ENCODE measurements at places on chromosomes 11 and 22.

- DNase-seq = no peak
Observed at GRCh38 chr22:41052661-41053490, 39.5 kb upstream of the EP300 start.

DNA sequence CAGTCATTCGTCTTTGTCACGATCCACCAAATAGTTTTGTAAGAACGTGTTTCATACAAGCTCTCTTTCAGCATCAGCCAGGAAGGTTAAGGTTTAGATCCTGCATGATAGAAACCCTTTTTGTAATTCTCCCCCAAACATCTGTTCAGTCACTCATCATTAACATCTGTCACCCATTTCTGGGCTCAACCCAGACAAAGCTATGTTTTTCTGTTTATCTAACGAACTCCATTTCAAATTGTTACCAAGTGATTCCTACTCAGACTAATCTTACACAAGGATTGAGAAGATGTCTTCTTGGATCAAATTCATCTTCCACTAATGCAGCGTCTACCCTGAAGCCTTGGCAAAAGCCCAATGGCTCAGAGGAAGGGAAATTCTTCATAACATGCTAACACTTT is 58.8 kb downstream of the FZD4 start:
- no peak for DNase-seq

DNA sequence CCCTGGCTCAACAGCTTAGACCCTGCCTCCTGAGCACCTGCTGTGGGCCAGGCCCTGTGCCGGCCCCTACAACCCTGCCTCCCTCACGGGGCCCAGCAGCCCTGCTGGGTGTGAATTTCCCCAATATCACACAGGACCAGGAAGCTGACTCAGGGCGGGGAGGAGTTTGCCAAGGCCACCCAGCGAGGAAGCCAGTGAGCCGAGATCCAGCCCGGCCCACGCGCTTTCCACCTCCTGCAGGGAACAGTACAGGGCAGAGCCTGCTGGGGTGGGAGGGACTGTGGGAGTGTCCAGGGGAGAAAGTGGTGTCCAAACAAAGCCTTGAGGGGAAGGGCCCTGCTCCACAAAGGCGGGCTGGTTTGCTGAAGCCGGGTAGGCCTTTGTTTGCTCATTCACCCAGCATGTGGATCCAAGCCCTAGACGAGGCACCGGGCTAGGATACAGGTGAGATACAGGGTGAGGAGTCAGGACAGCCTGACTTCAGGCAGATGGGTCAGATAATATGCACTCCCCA is 26.8 kb downstream of the RPL3 start:
- DNase-seq = peak; percentile 97

- no peak for DNase-seq
Observed at GRCh38 chr22:20654343-20655208, 119.3 kb upstream of the SERPIND1 start.

DNA sequence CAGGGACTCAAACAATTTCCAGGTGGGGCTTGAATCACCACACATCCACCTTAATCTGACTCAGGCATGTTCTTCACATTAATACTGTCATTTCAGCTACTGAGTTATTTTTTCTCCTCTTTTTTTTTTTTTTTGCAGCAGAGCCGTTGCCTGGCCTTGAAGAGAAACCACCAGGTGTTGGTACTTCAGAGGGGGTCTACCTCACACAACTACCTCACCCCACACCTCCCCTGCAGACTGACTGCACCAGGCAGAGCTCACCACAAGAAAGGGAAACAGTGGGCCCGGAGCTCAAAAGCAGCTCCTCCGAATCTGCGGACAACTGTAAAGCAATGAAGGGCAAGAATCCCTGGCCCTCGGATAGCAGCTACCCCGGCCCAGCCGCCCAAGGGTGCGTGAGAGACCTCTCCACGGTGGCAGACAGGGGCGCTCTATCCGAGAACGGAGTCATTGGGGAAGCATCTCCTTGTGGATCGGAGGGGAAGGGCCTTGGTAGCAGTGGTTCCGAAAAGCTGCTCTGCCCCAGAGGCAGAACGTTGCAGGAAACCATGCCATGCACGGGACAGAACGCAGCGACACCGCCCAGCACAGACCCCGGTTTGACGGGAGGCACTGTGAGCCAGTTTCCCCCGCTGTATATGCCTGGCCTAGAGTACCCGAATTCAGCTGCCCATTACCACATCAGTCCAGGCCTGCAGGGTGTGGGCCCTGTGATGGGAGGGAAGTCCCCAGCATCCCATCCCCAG is 15.1 kb upstream of the SLC25A18 start:
- no peak for DNase-seq

DNA sequence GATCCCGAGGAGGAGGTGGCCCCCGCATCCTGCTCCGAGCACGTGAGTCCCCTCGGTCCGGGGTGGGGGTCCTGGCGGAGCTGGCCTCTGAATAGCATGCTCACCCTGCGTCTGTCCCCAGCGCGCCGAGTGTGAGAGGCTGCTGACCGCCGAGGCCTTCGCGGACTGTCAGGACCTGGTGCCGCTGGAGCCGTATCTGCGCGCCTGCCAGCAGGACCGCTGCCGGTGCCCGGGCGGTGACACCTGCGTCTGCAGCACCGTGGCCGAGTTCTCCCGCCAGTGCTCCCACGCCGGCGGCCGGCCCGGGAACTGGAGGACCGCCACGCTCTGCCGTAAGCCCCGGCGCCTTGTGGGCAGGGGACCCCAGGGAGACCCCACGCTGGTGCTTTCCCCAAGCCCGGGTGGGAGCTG is 3.5 kb downstream of the MUC2 start:
- DNase-seq = no peak

- DNase-seq = no peak
Observed at GRCh38 chr11:84829162-84829561, 798.0 kb downstream of the DLG2 start.

- DNase-seq = no peak
Observed at GRCh38 chr11:19881177-19881576, 168.5 kb downstream of the NAV2 start.

DNA sequence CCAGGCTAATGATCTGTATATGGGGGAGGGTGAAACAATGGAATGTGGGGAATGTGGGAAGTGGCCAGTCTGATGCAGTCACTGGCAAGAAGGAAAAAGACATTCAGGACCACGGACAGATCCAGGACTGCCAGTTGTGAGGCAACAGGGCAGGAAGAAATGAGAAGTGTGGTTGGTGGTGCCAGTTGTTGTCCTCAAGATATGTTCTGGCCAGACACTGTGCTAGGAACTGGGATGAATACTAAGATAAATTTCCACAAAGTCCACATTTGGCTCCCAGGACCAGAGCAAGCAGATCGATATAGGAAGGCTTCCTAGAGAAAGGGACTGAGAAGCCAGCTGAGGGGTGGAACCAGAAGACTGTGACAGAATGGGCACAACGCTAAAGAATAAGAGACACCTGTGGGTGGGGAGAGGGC is 6.8 kb upstream of the TPBGL start:
- DNase-seq = peak; percentile 48

DNA sequence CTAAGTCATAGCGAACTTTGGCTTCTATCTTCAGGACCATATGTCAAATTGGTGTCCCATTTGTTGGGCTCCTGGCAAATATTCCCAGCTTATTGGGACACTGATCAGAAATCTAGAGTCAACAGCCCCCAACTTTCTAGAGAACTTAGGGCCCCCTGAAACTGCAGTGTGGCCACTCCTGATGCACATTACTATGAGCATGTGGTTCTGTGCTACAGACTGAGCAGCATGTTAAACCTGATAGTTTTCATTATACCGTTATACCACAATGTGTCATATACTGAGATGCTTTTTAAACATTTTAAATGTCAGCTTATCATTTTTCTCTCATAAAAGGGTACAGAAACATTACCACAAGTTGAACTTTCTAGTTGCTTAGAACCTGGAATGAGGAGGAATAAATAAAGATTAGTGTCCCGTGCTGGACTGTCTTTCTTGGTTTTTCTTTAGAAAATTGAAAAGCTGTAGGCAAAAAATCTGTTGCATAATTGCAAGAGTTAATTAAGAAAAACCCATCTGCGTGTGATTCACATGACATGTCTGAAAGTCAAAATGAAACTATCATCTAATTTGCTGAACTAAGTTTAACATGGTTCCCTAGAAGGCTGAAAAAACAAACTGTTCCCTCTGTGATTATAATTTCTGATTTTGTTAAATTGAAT is 16.4 kb upstream of the CTSC start:
- DNase-seq = peak; percentile 69

GRCh38 chr11:114036147-114036811 is 23.2 kb upstream of the ZBTB16 start:
- DNase-seq = peak; percentile 37

GRCh38 chr11:125262830-125263218 is 98.3 kb downstream of the PKNOX2 start:
- DNase-seq = no peak

DNA sequence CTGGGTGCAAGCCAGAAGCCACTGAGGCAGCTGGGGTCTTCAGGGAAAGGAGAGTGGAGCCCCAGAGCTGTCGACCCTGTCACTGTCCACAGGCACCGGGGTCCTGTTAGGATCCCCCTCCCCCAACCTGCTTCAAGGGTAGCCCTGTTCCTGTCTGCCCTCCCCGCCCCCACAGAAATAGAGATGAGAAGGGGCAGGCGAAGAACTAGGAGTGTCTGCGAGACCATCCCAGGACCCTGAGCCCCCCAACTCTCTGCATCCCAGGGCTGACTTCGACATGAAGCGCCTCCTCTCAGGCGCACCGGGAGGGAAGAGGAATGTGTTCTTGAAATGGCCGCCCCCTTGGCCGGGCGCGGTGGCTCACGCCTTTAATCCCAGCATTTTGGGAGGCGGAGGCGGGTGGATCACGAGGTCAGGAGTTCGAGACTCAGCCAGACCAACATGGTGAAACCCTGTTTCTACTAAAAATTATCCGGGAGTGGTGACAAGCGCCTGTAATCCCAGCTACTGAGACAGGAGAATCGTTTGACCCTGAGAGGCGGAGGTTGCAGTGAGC is 607 bp upstream of the ZNF70 start:
- DNase-seq = no peak

GRCh38 chr11:67116758-67117105 is 2.3 kb upstream of the KDM2A start:
- DNase-seq = no peak

DNA sequence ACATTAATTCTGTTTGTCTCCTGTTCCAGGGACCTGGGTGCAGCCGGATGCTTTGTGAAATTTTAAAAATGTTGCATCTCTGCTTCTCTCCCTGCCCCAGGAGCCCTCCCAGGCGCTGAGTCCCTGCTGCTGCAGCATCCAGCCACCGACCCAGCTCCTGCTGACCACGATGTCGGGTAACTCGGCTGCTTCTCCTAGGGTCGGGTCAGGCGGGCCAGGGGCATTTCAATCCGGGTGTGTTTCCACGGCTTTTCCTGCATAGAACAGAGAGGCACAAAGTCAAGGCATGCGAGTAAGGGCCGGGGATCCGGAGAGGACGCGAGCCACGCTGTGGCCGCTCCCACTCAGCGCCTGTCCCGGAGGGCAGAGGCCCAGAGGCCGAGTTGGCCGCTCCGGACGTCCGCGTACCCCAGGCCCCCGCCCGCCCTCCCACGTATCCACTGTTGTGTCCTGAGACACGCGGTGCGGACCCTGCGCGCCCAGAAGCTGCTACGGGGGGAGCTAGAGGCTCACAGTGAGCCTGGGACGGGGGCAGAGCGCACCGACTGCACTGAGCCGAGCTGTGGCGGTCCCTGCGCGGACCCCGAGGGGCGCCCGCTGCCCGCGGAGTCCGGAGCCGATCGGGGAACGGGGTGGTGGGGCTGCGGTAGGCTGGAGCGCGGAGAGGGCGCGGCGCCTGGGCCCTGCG is at the start of gene POU2AF3:
Gene POU2AF3, plus strand, starts transcription at position 134 of the 688 bp plus-strand sequence. Its CDS starts 36 bp downstream, at position 170.
- DNase-seq = no peak

DNA sequence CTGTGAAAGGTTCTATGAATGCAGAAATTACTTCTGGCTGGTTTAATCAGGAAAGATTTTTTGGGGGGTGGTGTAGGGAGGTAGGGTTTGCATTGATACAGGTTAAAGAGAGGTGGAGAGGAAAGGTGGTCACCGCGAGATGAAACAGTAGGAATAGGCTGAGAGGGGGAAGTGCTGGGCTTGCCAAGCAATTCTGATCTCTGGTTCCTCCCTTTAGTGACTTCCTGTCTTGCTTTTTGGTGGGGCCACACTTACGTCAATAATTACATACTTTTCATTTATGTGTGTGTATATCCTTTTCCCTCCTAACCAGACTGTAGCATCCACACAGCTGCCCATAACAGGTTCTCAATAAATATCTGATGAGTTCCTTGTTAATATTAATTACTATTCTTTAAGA is 120.0 kb downstream of the CTNND1 start:
- no peak for DNase-seq

GRCh38 chr11:77101043-77101537 is 1.6 kb upstream of the OMP start:
- DNase-seq = peak; percentile 30

GRCh38 chr11:440065-441042 is 1.5 kb downstream of the ANO9 start:
- DNase-seq = peak; percentile 20

GRCh38 chr11:129785383-129786111 is 30.1 kb upstream of the TMEM45B start:
- peak; percentile 81 for DNase-seq

Measured in inflammatory macrophage treated with lipopolysaccharide for 1 hour (primary cell).